Liver (tissue), 10 donors: ENCODE measurements at places on chromosomes 13 and 19. TPM values are rescaled to one million over a fixed set of nuclear protein-coding genes. Genes with fewer than 3 reads are reported as not detected.

GRCh38 chr13:46728777-46729176 is 68.2 kb downstream of the ESD start:
- H3K4me1 ChIP-seq, result no peaks in the 10 kb centered on the region
- H3K36me3 ChIP-seq, result peaks cover 37% of the 10 kb centered on the region

DNA sequence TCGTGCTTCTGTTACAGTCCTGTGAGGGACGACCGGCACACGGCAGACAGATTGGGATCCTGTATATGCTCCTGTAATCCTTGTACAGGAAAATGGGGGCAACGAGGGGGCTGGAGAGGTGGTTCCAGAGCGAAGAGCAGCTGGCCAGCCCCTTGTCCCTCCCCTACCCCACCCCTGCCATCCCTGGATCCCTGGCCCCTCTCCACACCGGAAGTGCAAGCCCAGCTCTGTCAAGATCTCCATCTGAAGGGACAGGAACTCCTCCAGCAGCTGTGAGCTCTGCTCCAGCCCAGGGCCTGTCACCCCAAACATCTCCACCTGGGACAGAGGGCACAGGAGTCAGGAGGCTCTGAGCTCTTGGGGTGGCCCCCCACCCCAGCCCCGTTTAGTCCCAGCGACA is 5.5 kb upstream of the CCER2 start:
- H3K4me3 ChIP-seq, result no peak overlapping the region
- no peak for DNase-seq
- no peak overlapping the region for H3K27ac ChIP-seq
- H3K4me1 ChIP-seq, result no peaks in the 10 kb centered on the region

DNA sequence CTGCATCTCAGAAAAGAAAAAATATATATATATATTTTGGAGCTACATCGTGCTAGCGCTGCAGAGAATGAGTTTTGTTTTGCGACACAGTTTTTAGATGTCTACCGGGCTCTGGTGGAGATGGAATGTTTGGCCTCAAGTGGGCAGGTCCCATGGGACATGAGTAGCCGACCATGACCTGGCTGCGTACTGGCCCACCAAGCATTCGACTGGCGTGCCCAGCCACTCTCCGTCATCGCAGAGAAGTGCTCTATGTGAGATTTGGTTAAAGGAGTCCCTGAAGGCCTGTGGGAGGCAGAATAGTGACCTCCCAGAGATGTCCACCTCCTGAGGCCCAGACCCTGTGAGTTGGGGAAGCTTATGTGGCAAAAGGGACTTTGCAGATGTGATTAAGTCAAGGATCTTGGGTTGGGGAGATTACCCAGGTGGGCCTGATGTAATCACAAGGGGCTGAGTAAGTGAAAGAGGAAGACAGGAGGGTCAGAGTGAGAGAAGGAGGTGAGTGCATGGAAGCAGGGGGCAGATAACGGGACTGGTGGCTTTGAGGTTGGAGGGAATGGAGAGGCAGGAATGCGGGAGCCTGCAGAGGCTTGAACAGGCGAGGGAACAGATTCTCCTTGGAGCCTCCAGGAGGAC is 821 bp upstream of the LILRB4 start:
- H3K36me3 ChIP-seq, result no peaks in the 10 kb centered on the region
- no peaks in the 10 kb centered on the region for H3K4me1 ChIP-seq
- no peak overlapping the region for H3K4me3 ChIP-seq
- no peak for DNase-seq

GRCh38 chr19:31525610-31526147 is 176.4 kb upstream of the TSHZ3 start:
- H3K27ac ChIP-seq, result no peak overlapping the region
- no peaks in the 10 kb centered on the region for H3K27me3 ChIP-seq
- no peak for DNase-seq
- H3K36me3 ChIP-seq, result no peaks in the 10 kb centered on the region

DNA sequence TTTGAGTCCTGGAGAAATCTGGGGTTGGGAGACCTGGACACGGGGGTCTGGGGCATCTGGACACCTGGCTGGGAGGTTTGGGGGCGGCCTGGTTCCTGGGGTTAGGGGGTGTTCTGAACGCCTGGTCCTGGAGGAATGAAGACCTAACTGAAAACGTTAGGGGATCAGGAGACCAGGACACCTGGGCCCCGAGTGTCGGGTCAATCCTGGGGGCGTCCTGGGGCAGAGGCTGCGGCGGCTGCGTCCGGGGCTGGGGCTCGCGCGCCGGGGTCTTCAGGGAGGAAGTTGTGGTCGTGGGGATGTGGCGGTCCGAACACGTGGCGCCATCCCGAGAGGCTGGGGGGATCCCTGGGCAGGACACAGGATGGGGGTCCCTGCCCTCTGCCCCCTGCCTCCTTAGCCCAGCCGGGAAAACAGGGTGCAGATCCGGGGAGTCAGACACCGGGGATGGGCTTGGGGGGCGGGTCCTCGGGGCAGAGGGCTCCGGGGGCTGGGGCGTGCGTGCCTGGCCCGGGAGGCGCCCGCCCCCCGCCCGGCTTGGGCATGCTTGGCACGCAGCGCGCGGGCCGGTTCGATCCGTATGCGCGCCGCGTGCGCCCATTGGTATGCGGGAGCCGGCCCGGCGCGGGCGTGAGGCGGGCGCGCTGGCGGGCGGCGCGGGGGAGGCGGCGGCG is 632 bp downstream of the NPAS1 start:
- H3K27ac ChIP-seq, result no peak overlapping the region
- H3K4me1 ChIP-seq, result peaks cover 29% of the 10 kb centered on the region
- peaks cover 6% of the 10 kb centered on the region for H3K27me3 ChIP-seq
- H3K4me3 ChIP-seq, result no peak overlapping the region
- DNase-seq, result no peak

GRCh38 chr13:52945348-52945747 is 83.3 kb upstream of the OLFM4 start:
- no peaks in the 10 kb centered on the region for H3K36me3 ChIP-seq
- H3K4me3 ChIP-seq, result no peak overlapping the region
- H3K27me3 ChIP-seq, result no peaks in the 10 kb centered on the region
- no peaks in the 10 kb centered on the region for H3K4me1 ChIP-seq

- H3K36me3 ChIP-seq, result no peaks in the 10 kb centered on the region
- H3K27ac ChIP-seq, result no peak overlapping the region
- DNase-seq, result no peak
- no peaks in the 10 kb centered on the region for H3K27me3 ChIP-seq
Measured at GRCh38 chr13:94431987-94432386, 47.5 kb downstream of the DCT start.

GRCh38 chr13:106369858-106370257 is 165.6 kb downstream of the EFNB2 start:
- no peaks in the 10 kb centered on the region for H3K4me1 ChIP-seq
- no peaks in the 10 kb centered on the region for H3K36me3 ChIP-seq
- no peaks in the 10 kb centered on the region for H3K27me3 ChIP-seq
- no peak for DNase-seq
- no peak overlapping the region for H3K27ac ChIP-seq

DNA sequence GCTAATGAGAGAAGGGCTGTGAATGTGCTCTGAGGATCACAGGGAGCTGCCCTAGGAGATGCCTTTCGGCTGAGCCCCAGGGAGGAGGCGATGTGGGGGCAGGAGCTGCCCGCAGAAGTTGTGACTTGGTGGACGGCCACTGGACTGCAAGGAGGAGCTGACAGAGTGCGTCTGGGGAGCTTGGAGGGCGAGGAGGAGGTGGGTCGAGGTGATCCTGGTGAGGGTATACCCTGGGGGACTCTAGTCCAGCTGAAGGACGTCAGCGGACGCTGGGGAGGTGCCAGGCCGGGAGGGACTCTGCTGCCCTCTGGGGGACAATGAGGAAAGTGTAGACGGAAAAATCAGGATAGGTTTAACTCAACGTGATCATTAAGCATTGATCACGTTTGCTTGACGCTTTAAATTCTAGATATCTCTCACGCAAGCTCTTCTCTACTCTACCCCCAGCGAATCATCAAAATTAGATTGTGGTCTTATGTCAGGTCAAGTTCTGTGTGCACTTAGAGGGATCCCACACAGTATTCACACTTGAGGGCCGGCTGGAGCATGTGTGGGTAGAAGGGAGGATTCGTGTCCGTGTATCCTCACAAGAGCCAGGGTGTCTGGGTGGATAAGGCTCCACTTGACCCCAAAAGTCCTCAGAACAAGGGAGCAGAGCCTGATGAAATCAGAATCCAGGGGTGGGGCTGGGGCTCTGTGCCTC is 3.3 kb upstream of the CEACAM7 start:
- H3K36me3 ChIP-seq, result no peaks in the 10 kb centered on the region
- no peaks in the 10 kb centered on the region for H3K4me1 ChIP-seq
- DNase-seq, result no peak
- H3K4me3 ChIP-seq, result no peak overlapping the region

DNA sequence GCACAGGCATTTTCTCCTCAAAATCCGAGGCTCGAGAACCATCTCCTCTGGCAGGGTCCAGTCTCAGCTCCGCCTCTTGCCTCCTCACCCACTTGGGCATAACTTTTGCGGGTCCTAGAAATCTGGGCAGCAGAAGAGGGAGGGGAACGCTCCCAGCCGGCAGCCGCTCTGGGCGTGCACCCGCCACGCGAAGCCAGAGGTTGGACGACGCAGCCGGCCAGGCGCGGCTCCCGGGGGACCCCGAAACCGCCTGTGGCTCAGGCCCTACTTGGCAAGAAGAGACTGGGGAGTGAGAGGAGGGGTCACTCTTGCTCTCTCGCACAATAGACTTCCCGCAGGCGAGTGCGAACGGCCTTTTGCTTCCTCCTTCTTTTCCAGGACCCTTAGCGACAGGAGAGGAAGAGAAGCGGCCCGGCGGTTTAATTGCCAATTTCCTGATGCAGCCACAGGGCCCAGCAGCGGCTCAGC is 6.0 kb upstream of the SOX1 start:
- no peak overlapping the region for H3K27ac ChIP-seq
- H3K4me1 ChIP-seq, result peaks cover 6% of the 10 kb centered on the region
- peaks cover 2% of the 10 kb centered on the region for H3K27me3 ChIP-seq
- no peaks in the 10 kb centered on the region for H3K36me3 ChIP-seq

The TEX26 gene
- total RNA-seq, result not detected

DNA sequence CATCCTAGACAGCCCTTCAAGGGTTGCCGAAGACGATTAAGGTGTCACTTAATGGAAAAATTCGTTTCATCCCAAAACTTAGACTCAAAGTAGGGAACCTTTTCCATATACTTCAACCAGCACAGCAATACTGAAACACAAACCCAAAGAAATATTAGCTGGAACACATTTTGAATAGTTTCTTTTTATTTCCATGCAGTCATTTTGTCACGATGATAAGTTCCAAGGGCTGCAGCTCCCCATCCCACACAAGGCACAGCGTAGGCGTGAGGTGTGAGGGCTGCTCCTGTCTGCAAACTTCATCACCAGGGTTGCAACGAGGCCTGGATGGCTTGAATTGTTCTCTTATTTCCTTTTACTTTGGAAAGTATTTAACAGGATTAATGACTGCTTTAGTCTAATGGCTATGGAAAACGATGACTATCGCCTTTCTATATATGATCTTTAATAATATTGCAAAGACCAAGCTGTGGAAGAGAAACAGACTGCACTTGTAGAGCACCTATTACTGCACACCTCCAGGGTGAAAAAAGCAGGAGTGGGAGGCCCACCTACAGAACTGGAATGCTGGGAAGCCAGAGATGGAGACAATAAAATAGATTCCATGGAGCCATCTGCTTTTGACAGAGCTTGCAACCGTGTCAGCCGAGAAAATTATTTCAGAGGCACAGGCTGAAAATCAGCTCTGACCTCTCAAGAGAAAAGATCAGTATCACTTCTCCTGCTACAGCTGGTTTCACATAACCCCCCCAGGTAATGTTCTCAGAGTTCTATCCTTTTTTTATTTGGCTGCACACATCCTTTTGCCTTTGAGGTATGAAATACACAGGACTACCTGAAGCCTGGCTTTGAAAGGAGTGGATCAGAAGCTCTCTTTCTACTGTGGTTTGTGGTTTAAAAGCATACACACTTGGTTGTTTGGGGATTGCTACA is 274.5 kb upstream of the NBEA start:
- DNase-seq, result no peak
- H3K4me1 ChIP-seq, result no peaks in the 10 kb centered on the region
- H3K4me3 ChIP-seq, result no peak overlapping the region
- no peaks in the 10 kb centered on the region for H3K36me3 ChIP-seq

The ZNF69 gene
- 12.0 TPM for total RNA-seq

DNA sequence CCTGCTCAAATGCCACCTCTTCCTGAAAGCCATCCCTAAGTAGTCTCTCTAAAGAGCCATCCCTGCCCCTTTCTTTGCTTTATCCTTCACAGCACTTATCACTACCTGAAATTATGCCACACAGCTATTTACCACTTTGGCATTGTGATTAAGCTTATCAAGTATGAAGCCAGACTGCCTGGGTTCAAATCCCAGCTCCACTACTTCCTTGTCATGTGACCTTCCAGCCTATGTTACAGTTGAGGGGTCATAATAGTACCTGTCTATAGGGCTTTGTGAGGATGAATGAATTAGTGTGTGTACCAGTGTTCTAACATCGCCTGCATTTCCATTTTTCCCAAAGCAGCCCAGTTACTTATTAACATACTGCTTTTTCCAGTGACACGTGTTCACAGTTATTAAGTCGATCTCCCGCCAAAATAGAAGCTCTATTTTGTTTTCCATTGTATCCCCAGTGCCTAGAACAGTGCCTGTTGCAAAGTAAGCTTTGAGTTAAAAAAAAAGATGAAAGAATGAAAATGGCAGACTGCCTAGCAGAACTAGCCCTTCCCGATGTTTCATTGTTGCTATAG is 32.8 kb downstream of the ZSWIM9 start:
- H3K4me3 ChIP-seq, result peak overlapping the region; percentile 69
- H3K4me1 ChIP-seq, result no peaks in the 10 kb centered on the region
- no peaks in the 10 kb centered on the region for H3K36me3 ChIP-seq
- H3K27ac ChIP-seq, result peak overlapping the region; percentile 38
- no peak for DNase-seq
- H3K27me3 ChIP-seq, result no peaks in the 10 kb centered on the region
